ENCODE measurements at places on chromosomes 16 and 17. TPM values are rescaled to one million over a fixed set of nuclear protein-coding genes. Genes with fewer than 3 reads are reported as not detected.

DNA sequence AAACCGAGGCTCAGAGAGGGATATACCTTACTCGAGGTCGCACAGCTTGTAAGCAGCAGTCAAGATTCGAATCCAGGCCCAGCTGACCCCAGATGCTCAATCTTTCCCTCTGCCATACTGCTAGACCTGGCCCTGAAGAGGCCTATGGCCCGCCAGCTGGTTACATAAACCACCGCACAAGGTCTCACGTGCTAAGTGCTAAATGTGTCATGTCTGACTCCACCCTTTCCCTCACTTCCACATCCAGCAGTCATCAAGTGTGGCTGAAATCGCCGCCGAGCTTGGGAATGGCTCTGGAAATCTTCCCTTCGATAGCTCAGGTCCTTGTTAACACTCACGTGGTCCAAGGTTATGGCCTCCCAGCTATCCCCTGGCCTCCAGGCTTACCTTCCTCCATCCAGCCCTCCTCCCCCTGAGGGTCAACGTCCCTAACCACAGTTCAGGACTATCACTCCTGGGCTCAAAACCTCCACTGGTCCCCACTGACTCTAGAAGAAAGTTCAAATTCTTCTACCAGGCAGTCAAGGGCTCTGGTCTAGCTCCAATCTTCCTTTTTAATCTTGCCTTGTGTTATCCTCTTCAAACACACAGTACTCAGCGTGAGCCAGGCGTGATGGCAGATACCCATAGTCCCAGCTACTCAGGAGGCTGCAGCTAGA lies 3.5 kb downstream of the ZBTB4 start:
- DNase-seq = no peak

- DNase-seq = no peak
Observed at GRCh38 chr17:75163074-75163473, 8.8 kb upstream of the JPT1 start.

DNA sequence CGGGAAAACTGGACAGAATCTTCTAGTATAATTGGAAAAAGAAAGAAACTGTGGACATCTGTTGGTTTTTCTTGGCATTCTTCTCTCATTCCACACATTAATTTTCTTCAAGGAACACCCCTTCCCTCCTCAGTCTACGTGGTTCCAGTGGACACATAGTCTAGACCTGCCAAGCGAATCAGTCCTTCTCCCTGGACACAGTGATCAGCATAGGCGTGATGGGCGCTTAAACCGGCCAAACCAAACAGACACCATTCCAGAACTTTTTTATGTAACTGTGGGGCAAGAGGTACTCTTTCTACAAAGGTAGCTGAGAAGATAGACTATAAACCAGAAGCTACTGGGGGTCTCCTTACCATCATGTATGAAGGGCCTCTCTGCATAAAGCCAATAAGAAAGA lies 121.8 kb upstream of the COX10 start:
- DNase-seq = no peak

- no peak for DNase-seq
Observed at GRCh38 chr17:62876673-62877405, 68.7 kb upstream of the MARCHF10 start.

GRCh38 chr16:2208308-2208707 lies 2.4 kb downstream of the BRICD5 start:
- DNase-seq = no peak

DNA sequence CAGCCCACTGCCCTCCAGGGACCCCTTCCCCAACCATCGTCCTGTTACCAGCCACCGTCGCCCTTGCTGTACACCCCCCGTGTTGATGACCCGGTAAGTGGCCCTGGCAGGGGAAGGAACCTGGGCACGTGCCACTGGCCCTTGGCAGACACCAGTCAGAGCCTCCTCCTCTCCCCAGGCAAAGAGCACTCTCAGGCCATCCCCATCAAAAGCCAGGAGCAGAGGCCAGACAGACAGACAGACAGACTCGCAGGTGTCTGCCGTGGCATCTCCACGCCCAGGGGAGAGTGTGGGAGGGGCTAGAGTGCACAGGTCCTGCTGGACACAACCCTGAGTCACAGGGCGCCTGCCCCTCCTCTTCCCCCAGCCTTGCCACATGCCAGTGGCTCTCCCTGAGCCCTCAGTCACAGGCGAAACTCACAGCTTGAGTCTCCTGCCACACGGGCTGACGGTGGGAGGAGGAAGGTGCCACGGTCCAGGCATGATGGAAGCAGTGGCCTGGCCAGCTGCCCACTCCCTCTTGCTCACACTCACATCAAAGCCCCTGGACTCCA lies 7.8 kb downstream of the CLCN7 start:
- no peak for DNase-seq

GRCh38 chr17:49521088-49521450 lies 26.0 kb downstream of the NGFR start:
- DNase-seq = no peak

GRCh38 chr17:1914661-1915083 lies 84.9 kb downstream of the RPA1 start:
- DNase-seq = no peak

DNA sequence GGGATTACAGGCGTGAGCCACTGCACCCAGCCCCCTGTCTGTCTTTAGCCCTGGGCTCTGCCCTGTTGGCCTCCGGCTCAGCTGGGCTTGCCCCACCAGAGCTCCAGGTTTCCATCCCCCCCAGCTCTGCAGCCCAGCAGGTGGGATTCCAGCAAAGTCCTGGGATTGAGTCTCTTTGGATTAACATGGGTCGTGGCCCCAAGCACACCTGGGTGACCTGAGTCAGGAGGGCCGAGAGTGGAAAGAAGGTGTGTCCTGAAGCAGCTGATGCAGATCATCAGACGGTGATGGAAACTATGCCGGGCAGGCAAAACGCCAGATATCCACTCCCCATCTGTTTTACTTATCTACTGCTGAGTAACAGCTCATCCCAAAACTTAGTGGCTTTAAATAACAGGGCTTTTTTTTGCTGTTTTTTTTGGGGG lies 72.5 kb downstream of the KNOP1 start:
- no peak for DNase-seq

DNA sequence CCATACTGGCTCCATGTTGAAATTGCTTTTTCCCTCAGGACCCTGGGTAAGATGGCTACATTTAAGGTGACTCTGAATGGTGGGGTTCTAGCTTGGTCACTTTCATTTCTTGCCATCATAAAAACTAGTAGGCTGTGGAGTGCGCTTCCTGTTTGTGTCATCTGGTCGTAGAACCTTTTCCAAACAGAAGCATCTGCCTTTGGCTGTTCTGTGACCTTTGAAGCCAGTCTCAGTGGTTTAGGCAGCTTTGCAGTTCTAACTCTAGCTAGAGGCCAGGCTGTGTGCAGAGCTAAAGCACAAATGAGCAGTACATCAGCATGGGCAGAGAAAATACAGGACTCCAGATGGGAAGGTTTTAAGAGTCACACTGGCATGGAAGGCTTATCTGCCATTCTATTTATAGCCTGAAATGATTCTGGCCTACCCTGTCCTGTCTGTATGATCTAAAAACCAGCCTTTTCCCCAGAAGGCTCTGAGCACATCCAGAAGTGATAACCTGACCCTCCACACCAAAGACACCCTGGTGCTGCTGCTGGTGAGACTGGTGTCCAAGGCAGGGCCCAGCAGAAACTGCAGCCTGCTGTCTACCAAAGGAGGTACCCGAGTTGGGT lies 8.6 kb downstream of the ESRP2 start:
- DNase-seq = peak; percentile 60

GRCh38 chr16:19502395-19503131 lies 19.3 kb downstream of the GDE1 start:
- DNase-seq = peak; percentile 82

DNA sequence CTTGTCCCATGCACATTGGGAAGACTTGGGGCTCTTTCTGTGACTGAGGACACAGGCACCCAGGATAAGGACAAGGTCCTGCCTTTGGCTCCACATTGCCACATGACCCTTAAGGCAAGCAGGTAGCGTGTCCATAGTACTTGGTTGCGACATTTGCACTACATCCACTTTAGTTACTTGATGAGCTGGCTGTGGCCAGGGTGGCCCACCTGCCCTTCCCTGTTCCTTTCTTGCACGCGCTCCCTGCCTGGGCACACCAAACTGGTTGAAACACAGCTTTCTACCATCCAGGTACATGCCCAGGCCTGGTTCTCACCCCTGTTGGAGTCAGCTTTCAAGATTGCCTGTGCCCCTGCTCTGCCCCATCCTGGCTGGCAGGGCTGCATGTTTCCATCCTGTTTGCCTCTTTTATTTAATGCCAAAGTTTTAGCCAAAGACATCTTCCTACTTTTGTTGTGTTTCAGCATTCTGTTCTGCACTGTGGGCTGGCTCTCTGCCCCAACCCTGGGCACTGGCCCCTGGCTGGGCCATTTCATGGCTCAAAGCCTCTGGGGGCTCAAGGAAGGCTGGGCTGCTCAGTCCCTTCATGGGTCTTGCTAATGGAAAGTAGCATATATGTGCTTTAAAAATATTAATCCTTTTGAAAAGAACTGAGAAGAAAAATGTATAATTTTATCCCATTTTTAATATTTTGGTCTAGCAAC lies 3.2 kb downstream of the B3GNT9 start:
- DNase-seq = no peak

GRCh38 chr17:28549236-28550132 lies 2.9 kb downstream of the UNC119 start:
- DNase-seq = peak; percentile 83

- DNase-seq = no peak
Observed at GRCh38 chr16:80300456-80300855, 240.3 kb upstream of the DYNLRB2 start.

- peak; percentile 82 for DNase-seq
Observed at GRCh38 chr16:89860747-89861304, 12.6 kb upstream of the TCF25 start.

DNA sequence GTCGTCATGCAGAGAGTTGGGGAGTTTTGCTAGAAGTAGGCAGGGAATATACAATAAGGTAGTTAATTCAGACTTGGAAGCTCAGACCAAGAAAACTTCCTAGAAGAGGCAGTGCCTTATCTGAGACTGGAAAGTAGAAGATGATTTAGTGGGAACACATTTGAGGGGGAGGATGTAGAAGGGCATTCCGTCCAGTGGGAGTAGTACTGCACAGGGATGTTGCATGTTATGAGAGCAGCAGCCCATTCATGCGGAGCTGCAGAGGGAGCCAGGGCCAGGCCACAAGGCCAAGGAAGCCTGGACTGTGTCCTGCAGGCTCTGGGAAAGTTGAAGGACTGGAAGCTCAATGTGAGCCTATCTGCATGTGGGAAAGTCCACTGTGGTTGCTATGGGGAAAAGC lies 344.5 kb upstream of the EEF2KMT start:
- DNase-seq = no peak

DNA sequence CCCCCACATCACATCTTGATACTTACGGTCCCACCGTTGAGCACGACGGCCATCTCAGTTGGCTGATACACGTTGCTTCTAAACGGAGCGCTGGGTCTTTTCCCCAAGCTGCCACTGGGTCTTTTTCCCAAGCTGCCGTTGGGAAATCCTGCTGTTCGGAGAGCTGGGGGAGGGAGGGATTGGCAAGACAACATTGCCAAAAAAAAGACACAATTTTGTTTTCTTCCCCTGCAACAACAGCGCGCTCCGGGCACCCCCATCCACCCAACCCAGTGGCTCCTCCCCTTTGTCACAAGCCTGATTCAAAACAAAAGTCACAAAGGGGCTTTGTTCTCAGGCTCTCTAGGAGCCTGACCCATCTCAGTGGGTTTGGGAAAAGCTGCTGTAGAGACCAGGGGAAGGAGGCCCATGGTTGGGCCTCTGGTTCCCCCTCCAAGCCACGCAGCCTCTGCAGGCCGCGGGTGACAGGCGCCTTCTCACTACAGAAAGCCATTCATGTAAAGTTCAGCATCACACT lies 22.8 kb downstream of the GPRC5B start:
- no peak for DNase-seq

GRCh38 chr16:88385831-88386815 lies 3.4 kb downstream of the ZNF469 start:
- no peak for DNase-seq

GRCh38 chr17:4136373-4136772 lies 6.5 kb downstream of the ZZEF1 start:
- no peak for DNase-seq

- DNase-seq = no peak
Observed at GRCh38 chr17:39916918-39917317, 1.5 kb downstream of the GSDMB start.

- DNase-seq = no peak
Observed at GRCh38 chr17:8117980-8118768, at the start of gene ALOXE3. ALOXE3 (minus strand) TSS chr17:8118514; CDS start chr17:8117990, 524 bp downstream.

DNA sequence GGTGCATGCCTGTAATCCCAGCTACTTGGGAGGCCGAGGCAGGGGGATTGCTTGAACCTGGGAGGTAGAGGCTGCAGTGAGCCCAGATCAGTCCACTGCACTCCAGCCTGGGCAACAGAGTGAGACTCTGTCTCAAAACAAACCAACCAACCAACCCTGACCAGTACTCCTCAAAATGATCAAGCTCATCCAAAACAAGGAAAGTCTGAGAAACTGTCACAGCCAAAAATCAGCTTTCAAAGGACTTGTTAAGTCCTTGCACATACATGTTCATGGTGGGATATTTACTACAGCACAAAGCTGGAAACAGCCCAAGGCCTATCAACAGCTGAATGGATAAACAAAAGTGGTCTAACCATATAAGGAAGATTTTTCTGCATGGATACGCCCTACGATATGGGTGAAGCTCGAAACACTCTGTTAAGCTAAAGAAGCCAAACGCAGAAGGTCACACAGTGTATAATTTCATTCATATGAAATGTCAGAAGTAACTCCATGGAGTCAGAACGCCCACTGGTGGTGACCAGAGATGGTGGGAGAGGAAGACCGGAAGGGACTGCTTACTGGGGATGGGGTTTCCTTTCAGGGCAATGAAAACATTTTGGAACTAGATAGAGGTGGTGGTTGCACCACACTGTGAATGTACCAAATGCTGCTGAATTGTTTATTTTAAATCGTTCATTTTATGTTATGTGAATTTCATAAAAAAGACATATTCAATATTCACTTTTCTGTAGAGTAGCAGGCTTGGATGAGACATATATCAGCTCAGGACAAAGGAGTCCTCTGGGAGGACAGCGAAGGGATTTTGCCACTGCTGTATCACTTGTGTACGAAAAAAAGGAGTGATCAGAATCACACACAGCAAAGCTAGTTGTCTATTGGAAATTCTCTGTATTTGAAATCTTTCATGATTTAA lies 17.7 kb downstream of the CCL17 start:
- DNase-seq = no peak

- DNase-seq = no peak
Observed at GRCh38 chr17:65259281-65259680, 122.1 kb downstream of the RGS9 start.

- DNase-seq = peak; percentile 51
Observed at GRCh38 chr16:56673921-56674320, 4.3 kb downstream of the MT1H start.

FBXW10B gene
- total RNA-seq = 0.13 TPM

LIMD2 gene
- total RNA-seq = 308 TPM

FNDC8 gene
- total RNA-seq = not detected

Data from activated CD8-positive, alpha-beta T cell treated with anti-CD3 and anti-CD28 coated beads, Interleukin-2, amount 10 ng/mL, durations not matched to agents 7 days and 5 days (primary cell).